ENCODE measurements at places on chromosomes 16 and 17.

GRCh38 chr17:46782250-46782953 is 36.1 kb downstream of the WNT3 start:
- no peak for DNase-seq

DNA sequence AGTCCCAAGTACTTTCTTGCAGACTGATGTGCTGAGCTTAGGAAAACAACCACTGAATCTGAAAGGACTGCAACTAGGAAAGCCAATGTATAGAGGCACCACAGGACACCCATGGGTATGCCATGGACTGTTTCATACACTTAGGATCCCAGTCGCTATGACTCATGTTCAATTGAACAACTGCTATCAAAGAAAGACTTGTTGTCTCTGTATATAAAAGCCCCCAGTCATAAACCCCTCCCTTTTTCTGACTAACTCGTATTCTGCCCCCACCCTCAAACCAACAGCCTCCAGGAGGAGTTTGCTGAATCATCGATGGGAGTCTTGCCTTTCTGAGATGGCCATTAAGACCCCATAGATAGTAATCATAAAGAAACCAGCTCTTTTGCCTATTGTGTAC is 205.4 kb downstream of the ANKFN1 start:
- DNase-seq: no peak

GRCh38 chr17:57956291-57957119 is 1.3 kb upstream of the CUEDC1 start:
- peak; percentile 18 for DNase-seq

- DNase-seq: no peak
Measured at GRCh38 chr16:17062676-17063075, 408.1 kb downstream of the XYLT1 start.

- peak; percentile 15 for DNase-seq
Measured at GRCh38 chr16:84013787-84014569, 28.6 kb downstream of the SLC38A8 start.

DNA sequence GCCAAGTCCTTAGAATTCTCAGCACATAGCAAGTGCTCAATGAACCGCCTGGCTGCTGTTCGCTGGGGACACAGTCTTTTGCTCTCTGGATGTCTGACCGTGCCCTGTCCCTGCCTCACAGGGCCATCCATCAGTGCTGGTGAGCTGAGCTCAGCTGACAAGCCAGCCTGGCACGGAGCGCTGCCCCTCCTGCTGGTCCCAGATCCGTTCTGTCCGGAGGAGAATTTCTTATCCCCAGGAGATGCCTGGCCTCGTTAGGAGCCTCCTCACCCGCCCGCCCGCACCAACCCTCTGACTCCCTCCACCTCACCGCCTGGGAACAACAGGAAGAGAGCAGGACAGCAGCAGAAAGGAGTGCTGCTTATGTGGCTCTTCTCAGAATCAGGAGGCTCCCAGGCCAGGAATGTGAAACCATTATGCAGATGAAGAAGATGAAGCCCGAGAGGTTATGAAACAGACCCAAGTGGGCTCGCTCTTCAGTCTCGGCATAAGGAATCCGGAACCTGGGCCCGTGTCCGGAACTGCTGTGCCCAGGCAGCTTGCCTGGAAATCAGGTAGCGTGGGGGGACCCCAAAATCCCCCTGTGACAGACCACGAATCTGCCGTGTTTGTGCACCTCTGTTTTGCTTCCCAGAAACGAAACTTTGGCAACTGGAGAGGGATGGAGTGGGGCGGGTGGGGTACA is 28.8 kb upstream of the RMI2 start:
- no peak for DNase-seq

GRCh38 chr16:85138825-85139627 is 26.8 kb upstream of the CIBAR2 start:
- DNase-seq: no peak

- no peak for DNase-seq
Measured at GRCh38 chr17:32755045-32755805, 121.7 kb downstream of the MYO1D start.

DNA sequence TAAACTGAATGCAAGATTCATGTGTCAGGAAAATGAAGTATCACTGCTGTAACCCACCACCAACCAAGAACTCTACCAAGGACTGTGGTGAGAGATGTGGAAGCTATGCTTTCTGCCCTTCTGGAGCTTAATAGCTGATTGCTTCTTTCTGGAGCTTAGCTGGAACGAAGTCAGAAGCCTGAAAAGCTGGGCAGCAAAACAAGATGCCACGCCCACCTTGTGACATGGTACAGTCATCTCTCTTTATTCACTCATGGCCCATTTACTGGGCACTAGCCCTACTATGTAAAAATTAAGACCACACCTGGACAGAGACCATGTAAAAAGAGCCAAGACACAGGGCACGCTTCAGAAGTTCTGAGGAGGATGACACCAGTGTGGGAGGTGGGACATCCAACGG is 48.1 kb downstream of the TEX2 start:
- DNase-seq: no peak

DNA sequence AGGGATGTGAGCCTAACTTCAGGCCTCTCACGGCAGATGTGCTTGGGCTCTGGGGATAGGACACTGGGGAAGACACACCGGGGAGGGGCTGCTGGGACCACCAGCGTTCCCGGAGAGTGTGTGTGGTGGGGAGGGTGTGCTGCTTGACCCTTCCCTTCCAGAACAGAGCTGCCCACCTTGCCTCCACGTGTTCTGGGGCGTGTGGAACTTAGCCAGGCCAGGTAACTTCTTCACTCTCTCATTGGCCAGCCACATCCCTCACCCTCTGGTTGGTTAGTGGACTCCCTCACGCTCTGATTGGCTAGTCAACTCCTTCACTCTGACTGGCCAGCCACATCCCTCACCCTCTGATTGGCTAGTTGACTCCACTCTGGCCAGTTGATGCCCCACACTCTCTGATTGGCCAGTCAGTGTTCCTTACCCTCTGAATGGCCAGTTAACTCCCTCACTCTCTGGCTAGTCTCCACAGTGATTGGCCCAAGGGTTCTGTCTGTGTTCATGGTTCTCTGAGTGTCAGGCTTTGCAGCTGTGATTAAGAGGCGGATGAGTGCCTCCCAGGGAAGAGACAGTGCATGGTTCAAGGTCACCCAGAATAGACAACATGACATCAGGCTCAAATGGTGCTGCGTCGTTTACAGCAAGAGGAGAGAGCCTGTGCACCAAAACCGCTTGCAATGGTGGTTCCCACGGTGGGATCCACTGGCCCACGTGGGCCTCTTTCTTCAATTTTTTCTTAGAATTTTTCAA is 10.0 kb downstream of the TMEM235 start:
- no peak for DNase-seq

DNA sequence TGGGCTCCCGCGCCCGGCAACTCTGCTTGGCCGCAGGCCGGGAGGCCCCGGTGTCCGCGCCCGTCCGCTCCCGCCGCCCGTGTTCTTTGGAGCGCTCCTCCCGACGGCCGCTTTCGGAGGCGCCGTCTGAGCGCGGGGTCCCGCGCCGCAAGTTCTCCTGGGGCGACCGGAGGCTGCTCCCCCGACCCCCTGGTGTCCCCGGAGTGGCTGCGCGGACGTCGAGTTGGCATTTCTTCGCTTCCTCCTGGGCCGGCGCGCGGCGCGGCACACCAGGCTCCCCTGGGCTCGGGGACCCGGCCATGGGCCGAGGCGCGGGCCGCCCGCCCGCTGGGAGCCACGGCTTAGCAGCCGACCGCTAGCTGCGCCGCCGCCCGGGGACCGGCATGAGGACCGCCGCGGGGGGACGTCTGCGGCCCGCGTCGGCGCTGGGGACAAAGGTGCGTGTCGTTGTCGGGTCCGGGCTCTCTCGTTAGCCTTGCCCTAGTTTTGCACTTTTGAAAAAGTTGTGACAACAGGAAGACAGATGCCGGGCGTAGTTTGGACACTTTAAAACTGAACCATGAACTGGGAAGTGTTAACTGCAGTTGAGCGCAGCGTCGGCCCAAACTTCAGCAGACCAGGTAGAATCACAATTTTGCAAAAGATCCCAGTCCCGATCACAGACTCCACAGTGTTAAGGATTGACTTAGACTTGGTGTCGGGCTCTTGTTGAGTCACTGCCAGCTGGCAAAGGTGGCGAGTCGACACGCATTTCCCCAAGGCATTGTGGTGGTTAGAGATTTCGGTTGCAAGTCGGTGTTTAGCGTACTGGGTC is 700 bp downstream of the UBN1 start:
- DNase-seq: peak; percentile 19

Measured in activated CD4-positive, alpha-beta T cell treated with anti-CD3 and anti-CD28 coated beads for 1 hour (primary cell).